Renal cortex interstitium (tissue), 15 donors: ENCODE measurements at places on chromosomes 1 and 21. TPM values are rescaled to one million over a fixed set of nuclear protein-coding genes. Genes with fewer than 3 reads are reported as not detected.

DNA sequence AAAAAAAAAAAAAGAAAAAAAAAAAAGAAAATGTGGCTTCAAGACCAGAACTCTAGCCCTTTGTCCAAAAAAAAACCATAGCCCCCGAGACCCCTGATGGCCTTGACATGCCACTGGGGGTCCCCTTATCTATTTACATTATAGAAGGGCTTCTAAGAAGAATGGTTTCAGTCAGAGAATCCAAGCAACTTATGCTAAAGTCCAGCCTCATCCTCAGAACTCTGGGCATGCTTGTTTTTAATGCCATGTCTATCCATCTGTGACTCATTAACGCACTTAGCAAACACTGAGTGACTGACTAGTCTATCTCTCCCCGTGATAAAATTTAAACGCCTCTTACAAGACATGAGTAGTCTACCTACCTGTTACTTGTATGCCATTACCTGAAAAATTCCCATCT is 29.3 kb downstream of the ERG start:
- no peak for DNase-seq

Gene PWP2
- polyA plus RNA-seq = 14.2 TPM

GRCh38 chr1:77355010-77355409 is 73.2 kb downstream of the AK5 start:
- DNase-seq = no peak

DNA sequence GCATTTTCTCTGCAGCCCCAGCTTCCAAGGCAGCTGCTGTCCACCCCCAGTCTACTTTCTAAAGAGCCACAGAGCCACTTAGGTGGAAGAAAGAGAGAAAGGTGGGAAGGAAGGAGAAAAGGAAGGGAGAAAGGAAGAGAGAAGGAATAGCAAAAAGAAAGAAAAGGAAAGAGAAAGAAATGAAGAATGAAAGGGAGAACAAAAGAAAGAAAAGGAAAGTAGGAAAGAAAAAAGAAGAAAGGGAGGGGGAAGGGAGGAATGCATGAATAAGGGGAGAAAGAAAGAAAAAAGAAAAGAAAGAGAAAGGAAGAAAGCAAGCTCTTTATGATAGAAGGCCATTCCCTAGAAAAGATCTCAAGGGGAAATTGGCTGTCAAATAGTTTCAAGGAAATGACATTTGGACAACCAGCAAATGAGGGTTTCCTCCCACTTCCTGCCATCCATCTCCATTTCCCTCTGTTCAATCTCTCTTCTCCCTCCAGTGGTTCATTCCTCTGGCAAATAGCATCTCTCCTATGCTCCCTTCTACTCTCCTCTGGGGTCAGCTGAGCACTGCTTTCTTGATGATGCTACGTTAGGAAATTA is 3.4 kb upstream of the CSF1 start:
- DNase-seq = no peak

Gene GJA8
- 0.66 TPM for polyA plus RNA-seq

Gene RABGGTB
- 102 TPM for polyA plus RNA-seq

Gene KIF21B
- 2.3 TPM for polyA plus RNA-seq

Gene MFAP2
- 226 TPM for polyA plus RNA-seq
